Glutamatergic neuron (in vitro differentiated cells): ENCODE measurements at places on chromosomes 12 and 14. TPM values are rescaled to one million over a fixed set of nuclear protein-coding genes. Genes with fewer than 3 reads are reported as not detected.

GRCh38 chr12:15629761-15630160, 159.4 kb downstream of the EPS8 start:
- DNase-seq, result no peak

GRCh38 chr12:26406813-26407212, 211.4 kb downstream of the SSPN start:
- no peak for DNase-seq

DNA sequence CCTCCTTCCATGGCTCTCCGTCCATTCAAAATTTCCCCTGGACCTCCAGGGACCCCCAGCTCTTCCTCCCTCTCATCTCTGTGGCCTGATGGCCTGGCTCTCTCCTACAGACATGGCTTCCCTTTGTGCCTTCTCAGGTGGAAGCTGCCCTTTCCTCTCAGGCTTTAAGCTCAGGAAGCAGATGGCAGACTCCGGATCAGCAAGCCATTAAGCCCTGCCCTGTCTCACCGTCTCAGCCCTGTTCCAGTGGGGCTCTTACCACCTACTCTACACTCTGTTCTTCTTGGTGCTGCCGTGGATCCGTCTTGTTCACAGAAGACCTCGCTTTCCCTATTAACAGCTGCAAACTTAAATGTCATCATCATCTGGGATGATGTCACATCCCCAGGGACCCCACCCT, 33.1 kb downstream of the NPC2 start:
- DNase-seq, result no peak

GRCh38 chr14:81161088-81161487, 59.7 kb downstream of the GTF2A1 start:
- DNase-seq, result no peak

- no peak for DNase-seq
Observed at GRCh38 chr14:91300283-91300895, 55.9 kb upstream of the GPR68 start.

GRCh38 chr12:122072031-122072970, 6.3 kb upstream of the MLXIP start:
- no peak for DNase-seq

GRCh38 chr14:22375321-22375930, 213.6 kb downstream of the DAD1 start:
- no peak for DNase-seq

DNA sequence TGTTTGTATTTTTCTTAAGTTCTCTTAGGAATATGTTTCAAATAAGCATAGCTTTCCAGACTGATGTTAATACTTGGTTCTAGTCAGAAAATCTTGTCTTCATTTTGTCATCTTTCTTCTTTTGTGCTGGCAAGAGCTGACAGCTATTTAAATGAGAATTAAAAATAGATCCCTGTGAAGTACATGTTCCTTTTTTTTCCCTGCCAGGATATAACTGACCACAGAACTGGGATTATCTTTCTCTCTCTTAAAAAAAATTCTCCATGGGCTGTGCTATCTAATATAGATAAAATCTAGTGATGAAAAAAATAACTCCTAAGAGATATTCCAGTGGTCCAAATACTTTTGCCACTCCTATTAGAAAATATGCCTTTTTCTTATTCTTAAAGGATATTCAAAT, 163.4 kb downstream of the AKAP6 start:
- no peak for DNase-seq

- DNase-seq, result peak; percentile 48
Observed at GRCh38 chr14:100298551-100299237, 7.5 kb downstream of the SLC25A29 start.

GRCh38 chr12:71360013-71360412, 79.6 kb upstream of the LGR5 start:
- DNase-seq, result no peak

DNA sequence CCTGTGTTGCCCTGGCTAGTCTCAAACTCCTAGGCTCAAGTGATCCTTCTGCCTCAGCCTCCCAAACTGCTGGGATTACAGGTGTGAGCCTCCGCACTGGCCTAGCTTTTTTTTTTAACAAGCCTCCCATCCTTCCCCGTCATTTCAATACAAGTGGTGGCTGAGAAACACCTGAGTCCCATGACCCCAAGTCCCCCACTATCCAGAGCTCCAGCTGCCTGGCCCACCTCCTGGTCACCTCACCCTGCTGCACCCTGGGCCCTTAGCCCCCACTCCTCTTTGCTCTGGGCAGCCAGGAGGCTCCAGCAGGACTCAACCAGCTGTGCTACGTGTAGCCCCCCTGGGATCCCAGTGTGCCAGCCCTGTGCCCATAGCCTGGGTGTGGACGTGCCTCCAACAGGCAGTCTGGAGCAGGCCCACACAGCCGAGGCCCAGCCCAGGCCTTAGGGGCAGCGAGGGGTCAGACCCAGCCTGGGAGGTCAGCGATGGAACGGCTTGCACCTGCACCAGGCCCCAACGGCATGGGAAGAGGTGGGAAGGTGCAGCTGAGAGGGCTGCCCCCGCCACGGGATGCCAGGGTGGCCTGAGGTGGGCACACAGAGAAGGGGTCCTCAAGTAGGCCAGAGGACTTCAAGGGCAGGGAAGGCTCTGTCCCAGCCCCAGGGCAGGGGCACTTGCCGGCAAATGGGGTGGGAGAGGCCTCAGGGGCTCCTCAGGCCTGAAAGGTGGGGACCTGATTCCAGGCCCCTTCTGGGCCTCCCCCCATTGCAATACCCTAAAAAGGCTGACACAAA, 6.5 kb downstream of the AHNAK2 start:
- DNase-seq, result peak; percentile 14

GRCh38 chr12:120775862-120776552, 50.4 kb downstream of the ACADS start:
- DNase-seq, result no peak

DNA sequence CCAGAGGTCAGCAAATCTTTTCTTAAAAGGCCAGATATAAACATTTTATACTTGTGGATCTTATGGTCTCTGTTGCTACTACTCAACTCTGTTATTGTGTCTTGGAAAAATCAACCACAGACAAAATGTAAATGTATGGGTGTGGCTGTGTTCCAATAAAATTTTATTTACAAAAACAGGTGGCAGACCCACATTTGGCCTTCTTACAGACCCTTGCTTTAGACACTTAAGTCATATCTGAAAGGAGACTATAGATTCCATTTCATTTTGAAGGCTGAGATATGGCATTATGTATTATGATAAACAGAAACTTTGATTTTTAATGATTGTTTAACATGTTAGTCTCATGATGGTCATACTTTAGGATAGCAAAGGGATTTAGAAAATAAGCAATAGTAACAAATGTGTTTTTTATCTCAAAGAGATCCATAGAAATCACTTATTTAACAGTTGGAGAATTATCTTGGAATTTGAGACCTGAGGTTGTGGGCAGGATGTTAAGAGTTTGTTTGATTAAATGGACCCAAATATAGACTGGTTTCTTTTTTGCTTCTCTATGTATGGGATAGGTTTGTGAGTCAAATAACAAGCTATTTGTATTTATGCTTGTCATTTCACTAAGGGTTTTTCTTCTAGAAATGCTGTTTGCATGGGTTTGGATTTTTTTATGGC, 51.2 kb downstream of the PPFIBP1 start:
- no peak for DNase-seq

DNA sequence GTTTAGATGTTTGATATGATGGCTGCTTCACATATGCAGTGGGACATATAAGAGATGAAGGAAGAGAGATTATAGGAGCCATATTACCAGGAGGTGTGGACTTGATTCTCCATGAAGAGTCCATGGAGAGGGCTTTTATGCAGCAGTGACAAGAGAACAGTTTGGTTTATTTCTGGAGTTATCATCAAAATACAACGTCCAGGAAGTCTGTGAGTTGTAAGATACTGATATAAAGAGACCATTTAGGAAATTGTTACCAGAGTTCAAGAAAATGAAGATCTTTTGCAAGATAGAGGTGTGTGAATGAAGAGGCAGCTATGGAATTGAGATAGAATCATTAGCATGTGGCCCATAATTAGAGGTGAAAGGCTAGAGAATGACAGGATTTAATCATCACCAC, 431.7 kb downstream of the NPAS3 start:
- DNase-seq, result no peak

DNA sequence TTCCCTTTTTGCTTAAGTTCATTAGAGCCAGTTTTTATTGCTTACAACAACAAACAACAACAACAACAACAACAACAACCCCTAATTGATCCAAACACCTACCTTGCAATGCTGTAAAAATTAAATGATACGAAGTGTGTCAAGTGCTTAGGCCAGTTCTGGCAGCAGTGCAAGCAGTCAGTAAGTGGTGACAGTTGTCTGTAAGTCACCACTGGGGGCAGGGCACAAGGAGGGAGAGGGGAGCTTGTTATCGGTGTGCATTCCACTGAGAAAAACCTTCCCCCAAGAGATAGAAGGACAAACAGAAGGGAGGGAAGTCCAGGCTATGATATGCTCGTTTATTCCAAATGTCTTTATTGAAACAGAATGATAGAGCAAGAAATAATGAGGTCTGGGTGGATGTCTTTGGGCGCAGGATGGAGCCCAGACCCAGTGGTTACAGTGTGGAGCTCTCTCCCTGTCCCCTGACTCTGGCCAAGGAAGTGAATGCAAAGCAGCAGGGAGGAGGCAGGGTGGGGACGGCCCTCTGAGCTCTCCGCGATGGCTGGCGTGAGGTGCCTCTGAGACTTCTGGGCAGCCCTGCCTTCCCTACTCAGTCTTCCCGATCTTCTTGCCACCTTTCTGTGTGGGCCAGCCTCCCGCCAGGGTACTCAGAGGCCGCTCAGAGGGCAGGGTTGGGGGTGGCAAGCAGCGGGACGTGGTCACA, 6.5 kb downstream of the SLC22A17 start:
- DNase-seq, result no peak

- no peak for DNase-seq
Observed at GRCh38 chr12:10540776-10541205, 35.1 kb downstream of the EIF2S3B start.

DNA sequence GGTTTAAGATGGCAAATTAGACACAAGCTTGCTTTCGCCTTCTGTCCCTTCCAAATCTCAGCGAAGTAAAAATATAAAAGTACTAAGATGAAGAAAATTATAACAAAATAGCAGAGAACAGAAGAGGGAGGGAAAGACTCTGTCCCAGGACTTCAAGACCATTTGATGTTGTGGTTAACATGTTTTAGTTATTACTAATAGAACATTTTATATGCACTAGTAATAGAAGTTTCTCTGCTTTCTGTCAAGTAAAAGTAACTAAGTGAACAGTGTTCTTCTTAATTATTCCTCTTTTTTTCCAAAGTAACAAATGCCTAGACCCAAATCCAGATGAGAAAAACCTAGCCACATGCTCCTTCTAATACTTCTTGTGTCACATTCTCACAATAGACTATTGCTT, 85.1 kb upstream of the DAAM1 start:
- DNase-seq, result no peak

- no peak for DNase-seq
Observed at GRCh38 chr12:56346675-56347074, 8.0 kb downstream of the IL23A start.

- DNase-seq, result peak; percentile 21
Observed at GRCh38 chr12:41437563-41437962, 249.4 kb downstream of the PDZRN4 start.

DNA sequence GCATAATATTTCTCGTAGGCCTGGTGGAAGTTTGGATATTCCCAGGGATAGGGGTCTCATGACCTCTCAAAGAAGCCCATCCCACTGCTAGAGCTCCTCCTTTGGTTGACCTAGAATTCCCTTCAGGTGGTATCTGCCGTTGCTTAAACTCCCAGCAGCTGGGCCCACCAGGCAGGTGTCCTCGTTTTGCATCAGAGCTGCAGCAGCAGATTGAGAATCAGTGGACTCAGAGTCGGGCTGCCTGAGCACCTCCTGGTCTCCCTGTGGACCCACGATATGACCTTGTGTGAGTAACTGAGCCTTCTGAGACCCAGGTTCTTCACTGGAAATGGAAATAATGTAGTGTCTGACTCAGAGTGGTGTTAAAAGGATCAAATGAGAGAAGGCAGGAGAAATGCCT, 132.7 kb downstream of the PAPOLA start:
- no peak for DNase-seq

DNA sequence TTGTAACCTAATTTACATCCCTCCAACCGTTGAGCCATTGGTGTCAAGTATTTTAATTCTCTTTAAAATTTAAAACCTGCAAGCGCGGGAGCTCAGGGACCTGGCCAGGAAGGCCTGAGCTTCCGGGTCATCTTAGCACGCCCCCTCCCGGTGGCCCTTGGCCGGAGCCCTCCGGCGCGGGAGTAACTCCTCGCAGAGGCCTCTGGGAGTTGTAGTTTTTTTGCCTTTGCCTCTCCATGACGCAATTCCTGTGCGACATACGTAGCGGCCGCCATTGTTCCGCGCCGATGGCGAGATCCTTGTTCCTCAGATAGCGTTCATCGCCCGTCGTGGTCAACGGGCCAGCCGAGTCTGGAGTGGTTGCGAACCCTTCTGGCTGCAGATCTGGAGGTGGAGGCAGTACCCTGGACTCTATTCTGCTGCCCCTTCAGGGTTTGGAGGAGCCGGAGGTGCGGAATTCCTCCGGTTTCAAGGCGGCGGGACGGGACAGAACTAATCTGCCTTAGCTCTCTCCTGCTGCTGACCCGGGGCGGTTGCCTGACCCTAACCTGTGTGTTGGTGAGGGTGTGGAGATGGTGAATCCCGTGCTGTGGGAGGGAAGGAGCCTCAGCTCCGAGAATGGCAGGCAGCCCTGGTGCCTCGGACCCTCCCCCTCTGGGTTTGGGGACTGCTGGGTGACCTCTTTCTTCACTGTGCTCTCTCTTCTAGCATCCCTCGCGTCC, at the start of gene ZNF268:
TSS of gene ZNF268 (plus strand) at position 258 of the 722 bp plus-strand sequence. CDS start 503 bp downstream, outside the sequence.
- peak; percentile 97 for DNase-seq

GRCh38 chr14:20438664-20439063, 2.7 kb upstream of the KLHL33 start:
- no peak for DNase-seq

- DNase-seq, result no peak
Observed at GRCh38 chr14:90168425-90169105, 87.8 kb upstream of the PSMC1 start.

- no peak for DNase-seq
Observed at GRCh38 chr14:105971593-105972500, 445.5 kb downstream of the TMEM121 start.

- DNase-seq, result no peak
Observed at GRCh38 chr12:110002676-110003515, 3.7 kb downstream of the ANKRD13A start.

The MGP gene
- total RNA-seq, result not detected

The CKAP4 gene
- total RNA-seq, result 87.0 TPM

The KERA gene
- total RNA-seq, result not detected

The PPM1H gene
- total RNA-seq, result 6.3 TPM

The SCNN1A gene
- total RNA-seq, result 0.74 TPM

The FBXW8 gene
- 16.2 TPM for total RNA-seq

The AMN gene
- 0.34 TPM for total RNA-seq

The TNFAIP2 gene
- 4.3 TPM for total RNA-seq

The SMIM41 gene
- total RNA-seq, result 0.88 TPM

The OGFOD2 gene
- total RNA-seq, result 15.3 TPM

The GPRC5A gene
- total RNA-seq, result not detected

The GRIP1 gene
- 67.1 TPM for total RNA-seq

The LMO3 gene
- total RNA-seq, result 0.78 TPM

The ANKRD9 gene
- 3.5 TPM for total RNA-seq

The GYS2 gene
- not detected for total RNA-seq

The ALDH2 gene
- total RNA-seq, result 55.2 TPM
